ENCODE measurements at places on chromosomes 13 and 19. TPM values are rescaled to one million over a fixed set of nuclear protein-coding genes. Genes with fewer than 3 reads are reported as not detected.

The HSD17B14 gene
- 13.5 TPM for total RNA-seq

The MIA gene
- total RNA-seq, result 1.4 TPM

The ZNF571 gene
- 4.9 TPM for total RNA-seq

DNA sequence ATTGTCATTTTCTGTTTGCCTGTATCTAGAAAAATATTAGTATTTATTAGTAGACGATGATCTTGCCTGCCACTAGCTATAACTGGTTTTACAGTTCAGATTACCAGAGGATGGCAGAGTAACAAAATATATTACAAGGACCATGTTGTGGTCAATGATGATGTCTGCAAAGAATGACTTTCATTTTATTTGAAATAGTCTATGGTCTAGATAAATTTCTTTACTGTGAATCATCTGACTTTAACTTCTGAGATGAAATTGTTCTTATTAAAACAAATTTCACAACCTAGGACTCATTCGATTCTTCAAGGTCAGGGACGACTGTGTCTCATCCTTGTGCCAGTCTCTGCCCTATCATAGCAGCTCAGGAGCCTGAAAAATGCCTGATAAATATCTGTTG is 637.8 kb upstream of the KLF12 start:
- peak overlapping the region; percentile 79 for H3K27ac ChIP-seq
- no peak for DNase-seq
- no peaks in the 10 kb centered on the region for H3K27me3 ChIP-seq
- no peaks in the 10 kb centered on the region for H3K36me3 ChIP-seq
- H3K4me3 ChIP-seq, result no peak overlapping the region

GRCh38 chr19:30450835-30451321 is 78.7 kb downstream of the ZNF536 start:
- no peak overlapping the region for H3K27ac ChIP-seq
- no peak for DNase-seq

GRCh38 chr13:110471156-110471832 is 90.2 kb downstream of the RAB20 start:
- no peak overlapping the region for H3K4me3 ChIP-seq
- DNase-seq, result no peak
- H3K36me3 ChIP-seq, result peaks cover 61% of the 10 kb centered on the region
- peak overlapping the region; percentile 85 for H3K27ac ChIP-seq
- H3K27me3 ChIP-seq, result no peaks in the 10 kb centered on the region

GRCh38 chr19:4533835-4534424 is 1.1 kb downstream of the PLIN5 start:
- H3K36me3 ChIP-seq, result no peaks in the 10 kb centered on the region
- peaks cover 22% of the 10 kb centered on the region for H3K27me3 ChIP-seq
- no peak for DNase-seq

DNA sequence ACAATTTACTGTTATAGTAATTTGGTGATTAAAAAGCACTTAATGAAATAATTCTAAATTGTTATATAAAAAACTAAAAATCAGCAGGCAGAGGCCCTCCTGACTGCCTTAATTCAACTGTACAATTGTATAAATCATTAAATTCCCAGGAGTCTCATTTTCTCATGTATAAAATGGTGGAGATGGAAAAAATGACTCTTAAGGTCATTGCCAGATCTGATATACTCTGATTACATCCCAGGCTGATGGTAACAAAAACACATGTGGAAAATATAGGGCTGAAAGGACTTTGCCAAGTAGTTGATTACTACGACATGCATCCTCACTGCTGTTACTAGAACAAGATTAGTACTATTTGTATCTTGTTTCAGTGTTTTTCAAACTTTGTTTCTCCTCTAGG is 1020.0 kb upstream of the SLC10A2 start:
- no peak overlapping the region for H3K4me3 ChIP-seq
- no peak overlapping the region for H3K27ac ChIP-seq
- H3K36me3 ChIP-seq, result no peaks in the 10 kb centered on the region
- H3K4me1 ChIP-seq, result no peaks in the 10 kb centered on the region
- DNase-seq, result no peak
- no peaks in the 10 kb centered on the region for H3K27me3 ChIP-seq

DNA sequence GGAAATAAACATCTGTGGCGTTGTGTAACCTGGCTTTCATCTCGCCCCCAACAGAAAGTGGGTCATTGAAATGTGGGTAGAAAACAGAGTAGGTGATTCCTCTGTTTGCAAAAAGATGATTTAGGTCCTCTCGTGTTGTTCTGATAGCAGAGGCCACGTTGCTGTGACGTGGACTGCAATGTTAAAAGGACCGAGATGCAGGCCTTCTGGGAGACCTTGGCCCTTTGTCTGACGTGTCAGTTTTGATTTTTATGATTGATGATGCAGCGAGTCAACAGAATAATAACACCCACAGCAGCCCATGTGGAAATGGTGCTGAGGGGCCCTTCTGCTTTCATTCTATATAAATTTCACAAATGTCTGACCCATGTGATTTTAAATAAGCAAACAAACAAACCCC is 68.9 kb downstream of the FGF9 start:
- H3K4me1 ChIP-seq, result peaks cover 10% of the 10 kb centered on the region
- peaks cover 12% of the 10 kb centered on the region for H3K27me3 ChIP-seq
- H3K4me3 ChIP-seq, result no peak overlapping the region
- DNase-seq, result no peak
